ENCODE measurements at places on chromosomes 11 and 22.
A peak's percentile ranks its signal among the peaks of the same experiment; 100 is the strongest.

GRCh38 chr11:8747173-8747572 is 64.6 kb downstream of the RPL27A start:
- no peak for DNase-seq

GRCh38 chr11:14318581-14318981 is 40.4 kb downstream of the RRAS2 start:
- no peak for DNase-seq

GRCh38 chr11:94423507-94423906 is 22.3 kb upstream of the GPR83 start:
- no peak for DNase-seq

GRCh38 chr11:62671608-62672389 is at the start of the genes LBHD1 and UQCC3:
LBHD1 (minus strand) TSS chr11:62672267; CDS start chr11:62670031, 2,236 bp downstream.
UQCC3 (plus strand) TSS chr11:62671673; CDS start chr11:62671746, 73 bp downstream.
- DNase-seq = peak; percentile 86

- DNase-seq = no peak
These were observed 30.4 kb downstream of the OPCML start for GRCh38 chr11:133501643-133502539.

DNA sequence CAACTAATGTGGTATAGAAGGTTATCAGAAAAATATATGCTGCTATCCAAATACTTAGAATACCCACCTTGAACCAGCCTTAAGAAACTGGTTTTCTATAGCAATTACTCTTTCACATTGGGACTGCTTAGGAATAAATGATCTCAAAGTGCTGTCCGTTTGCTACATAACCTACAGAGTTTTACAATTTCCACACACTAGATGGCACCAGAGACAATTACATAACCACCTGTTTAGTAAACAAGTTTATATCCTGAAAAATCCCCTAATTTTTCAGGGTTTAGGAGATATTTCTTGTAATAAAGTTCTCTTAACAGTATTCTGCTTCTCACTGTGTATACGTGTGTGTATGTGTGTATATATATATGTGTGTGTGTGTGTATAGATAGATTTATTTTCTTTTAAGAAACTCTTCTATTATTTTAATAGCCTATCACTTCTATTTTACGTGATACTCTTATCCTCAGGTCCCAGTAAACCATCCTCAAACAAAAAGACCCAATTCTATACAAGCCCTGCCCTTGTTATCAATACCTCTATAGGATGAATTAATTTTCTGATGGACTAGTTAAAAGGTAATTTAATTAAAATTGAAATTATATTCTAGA is 6.7 kb upstream of the OR5I1 start:
- DNase-seq = no peak

DNA sequence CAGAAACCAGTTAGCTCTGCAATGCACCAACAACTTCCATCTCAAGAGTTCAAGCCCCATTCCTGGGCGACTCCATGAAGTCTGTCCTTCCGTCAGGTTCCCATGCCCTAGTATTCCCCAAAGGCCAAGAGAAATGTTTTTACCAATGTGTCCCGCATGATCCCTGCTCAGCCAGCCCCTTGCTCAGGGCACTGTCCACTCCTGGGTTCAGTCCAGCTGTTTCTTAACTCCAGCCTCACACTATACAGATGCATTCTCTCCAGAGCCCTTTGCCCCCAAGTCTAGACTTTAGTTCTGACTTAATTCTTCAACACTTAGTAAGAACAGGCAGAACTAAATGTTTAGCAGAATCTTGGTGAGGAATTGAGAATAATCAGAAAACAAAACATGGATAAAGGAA is 497.5 kb downstream of the SOX6 start:
- DNase-seq = no peak

DNA sequence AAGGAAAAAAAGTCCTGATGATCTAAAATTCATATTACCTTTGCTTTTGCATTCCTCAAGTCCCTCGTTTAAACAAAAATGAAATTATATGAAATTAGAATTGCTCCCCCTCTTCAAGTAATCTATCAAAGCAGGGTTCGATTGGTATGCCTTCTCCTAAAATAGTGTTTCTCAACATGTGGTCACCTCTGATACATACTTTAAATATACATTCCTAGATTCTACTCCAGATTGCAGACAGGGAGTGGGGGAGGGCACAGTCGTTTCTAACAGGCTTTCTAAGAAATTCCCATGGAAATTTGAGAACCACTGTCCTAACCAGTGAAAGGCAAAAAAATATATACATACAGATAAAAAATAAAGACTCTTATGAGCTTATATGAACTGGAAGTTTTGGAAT is 22.6 kb upstream of the IRAG1 start:
- DNase-seq = no peak

- no peak for DNase-seq
These were observed 758 bp downstream of the GALNT18 start for GRCh38 chr11:11620921-11621572.

DNA sequence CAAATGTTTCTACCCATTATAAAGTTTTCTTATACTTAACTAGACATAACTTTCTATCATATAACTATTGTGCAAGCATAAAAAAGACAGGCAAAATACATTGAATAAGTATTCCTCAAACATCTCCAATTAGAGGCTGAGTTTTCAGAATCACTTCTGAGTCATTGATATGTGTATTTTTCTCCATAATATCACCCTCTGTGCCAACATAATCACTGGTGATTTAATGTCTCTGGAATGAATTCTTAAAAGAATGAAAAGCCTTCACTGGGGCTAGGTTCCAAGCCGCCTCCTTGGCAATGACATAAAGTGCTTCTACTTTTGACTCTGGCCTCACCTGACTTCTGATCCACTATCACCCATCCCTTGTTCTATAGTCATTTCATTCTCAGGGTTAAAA is 197.0 kb upstream of the E2F8 start:
- DNase-seq = no peak

GRCh38 chr11:74318241-74318932 is 6.9 kb upstream of the P4HA3 start:
- no peak for DNase-seq

DNA sequence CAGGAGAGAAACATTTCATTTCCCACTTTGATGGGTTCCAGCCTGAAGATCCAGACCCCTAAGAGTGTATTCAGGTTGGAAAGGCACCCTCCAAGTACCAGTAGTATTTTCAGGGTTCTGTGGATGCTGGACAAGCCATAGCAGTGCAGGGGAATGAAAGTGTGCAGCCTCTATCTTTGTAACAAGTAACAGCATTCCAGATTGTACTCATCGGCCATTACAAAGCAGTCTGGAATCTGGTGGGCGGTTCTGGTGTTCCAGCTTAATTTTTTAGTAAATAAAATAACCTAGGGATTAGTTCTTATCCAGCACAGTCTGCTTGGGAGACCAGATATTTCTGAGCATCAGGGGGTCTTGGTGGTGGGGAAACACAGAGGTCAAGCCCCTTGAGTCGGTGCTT is 22.6 kb downstream of the APLNR start:
- no peak for DNase-seq

- no peak for DNase-seq
These were observed 9.8 kb downstream of the PPP6R3 start for GRCh38 chr11:68470304-68470811.

DNA sequence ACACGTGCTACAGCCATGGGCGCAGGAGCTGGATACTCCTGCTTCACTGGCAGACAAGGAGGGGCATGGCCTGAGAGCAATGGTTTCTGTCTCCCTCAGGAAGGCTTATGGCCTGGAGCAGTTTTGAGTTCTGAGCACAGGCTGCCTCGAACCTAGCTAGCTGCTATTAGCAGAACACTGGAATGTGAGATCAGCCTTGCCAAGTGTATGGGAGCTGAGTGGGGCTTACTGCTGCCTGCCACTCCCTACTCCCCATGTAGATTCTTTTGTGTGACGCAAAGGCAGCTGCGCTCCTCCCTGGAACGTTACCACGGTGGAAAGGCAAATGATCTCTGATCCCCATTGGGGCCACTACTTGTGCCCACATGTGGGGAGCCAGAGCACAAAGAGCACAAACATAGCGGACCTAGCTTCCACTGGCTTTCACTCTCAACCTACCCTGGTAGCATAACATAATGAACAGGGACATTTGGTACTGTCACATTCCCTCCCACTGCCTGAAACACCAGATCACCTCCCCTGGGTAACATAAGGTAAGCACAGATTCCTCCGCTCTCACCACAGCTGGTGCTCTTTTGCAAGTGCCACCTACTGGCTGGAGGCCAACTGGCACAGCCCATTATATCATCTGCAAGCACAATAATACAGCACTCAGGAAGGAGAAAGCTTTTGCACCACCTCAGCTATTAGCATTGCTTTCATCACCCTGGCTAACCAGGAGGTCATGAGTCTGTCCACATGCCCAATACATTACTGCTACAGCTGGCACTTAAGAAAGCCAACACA is 84.6 kb upstream of the GUCY1A2 start:
- no peak for DNase-seq

- DNase-seq = peak; percentile 71
These were observed 54.3 kb downstream of the SYTL2 start for GRCh38 chr11:85756401-85757200.

- no peak for DNase-seq
These were observed 1428.0 kb upstream of the TENM4 start for GRCh38 chr11:80868831-80869230.

GRCh38 chr11:47225552-47226400 is 11.0 kb downstream of the DDB2 start:
- DNase-seq = peak; percentile 19

GRCh38 chr11:125494974-125495725 is 915 bp downstream of the FEZ1 start:
- no peak for DNase-seq

- no peak for DNase-seq
These were observed 4.0 kb upstream of the RCOR2 start for GRCh38 chr11:63920939-63921417.

DNA sequence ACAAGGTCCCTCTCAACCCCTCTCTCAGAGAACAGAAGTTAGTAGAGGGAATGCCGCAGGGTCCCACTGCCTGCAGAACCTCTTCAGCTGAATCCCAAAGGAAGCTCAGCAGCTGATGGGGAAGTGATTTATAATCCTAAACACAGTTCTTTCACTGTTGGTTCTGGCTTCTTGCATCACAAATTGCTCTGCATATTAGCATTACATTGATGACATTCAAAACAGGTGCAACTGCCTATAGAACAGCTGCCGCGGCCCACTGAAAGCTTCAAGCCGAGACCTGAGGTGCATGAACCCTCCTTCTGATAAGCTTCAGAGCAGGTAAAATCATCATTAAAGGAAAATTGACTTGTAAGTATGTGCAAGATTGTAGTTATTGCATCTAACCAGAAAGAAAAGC is 75.2 kb upstream of the KIRREL3 start:
- no peak for DNase-seq

- DNase-seq = peak; percentile 69
These were observed 58.2 kb downstream of the RRAS2 start for GRCh38 chr11:14300661-14301304.
